ENCODE measurements at places on chromosomes 2 and 18. TPM values are rescaled to one million over a fixed set of nuclear protein-coding genes. Genes with fewer than 3 reads are reported as not detected.

- no peak for DNase-seq
Measured at GRCh38 chr18:6963452-6964097, 154.0 kb downstream of the LAMA1 start.

DNA sequence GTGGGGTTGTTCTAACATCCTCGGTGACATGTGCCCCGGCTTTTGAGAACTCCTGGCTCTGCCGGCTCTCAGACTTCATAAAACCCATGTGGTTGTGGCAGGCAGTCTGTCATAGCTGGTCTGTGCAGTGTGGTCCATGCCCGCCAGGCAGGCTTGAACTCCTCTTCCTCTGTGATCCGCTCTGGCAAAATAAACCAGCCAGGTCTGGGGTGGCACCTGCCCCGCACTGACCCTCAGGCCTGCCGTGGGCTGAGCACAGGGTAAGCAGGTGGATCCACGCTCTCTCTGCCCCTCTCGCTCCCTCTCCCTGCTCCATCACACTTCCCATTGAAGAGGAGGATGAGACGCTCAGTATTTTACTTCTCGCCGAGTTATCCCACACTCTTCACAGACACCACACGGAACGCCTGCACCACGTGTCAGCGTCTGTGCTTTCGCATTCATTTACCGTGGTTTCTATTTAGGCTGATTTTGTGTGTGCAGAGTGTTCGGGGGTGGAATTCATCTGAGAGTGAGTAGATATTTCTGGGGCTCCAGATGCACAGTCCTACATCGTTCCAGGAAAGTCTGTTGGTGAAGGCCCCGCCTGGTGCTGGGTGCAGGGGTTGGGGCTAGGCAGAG lies 56.4 kb downstream of the RTP5 start:
- no peak for DNase-seq

DNA sequence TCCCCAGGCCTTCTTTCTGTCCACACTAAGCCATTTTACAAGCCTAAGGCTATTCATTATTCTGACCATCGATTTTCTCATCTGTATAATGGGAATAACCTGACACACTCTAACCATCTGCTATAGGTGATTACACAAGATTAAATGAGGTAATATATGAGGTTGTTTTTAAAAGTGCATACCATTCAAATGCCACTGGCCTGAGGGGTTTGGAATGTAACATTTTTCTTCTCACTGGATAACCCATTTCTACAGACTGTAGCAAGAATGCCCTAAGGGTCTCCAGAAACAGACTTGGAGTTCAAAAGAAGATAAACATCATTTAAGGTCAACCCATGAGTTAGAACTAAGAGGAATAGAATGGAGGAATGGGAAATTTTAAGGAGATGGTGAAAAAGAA lies 111.7 kb upstream of the SETBP1 start:
- DNase-seq: no peak

DNA sequence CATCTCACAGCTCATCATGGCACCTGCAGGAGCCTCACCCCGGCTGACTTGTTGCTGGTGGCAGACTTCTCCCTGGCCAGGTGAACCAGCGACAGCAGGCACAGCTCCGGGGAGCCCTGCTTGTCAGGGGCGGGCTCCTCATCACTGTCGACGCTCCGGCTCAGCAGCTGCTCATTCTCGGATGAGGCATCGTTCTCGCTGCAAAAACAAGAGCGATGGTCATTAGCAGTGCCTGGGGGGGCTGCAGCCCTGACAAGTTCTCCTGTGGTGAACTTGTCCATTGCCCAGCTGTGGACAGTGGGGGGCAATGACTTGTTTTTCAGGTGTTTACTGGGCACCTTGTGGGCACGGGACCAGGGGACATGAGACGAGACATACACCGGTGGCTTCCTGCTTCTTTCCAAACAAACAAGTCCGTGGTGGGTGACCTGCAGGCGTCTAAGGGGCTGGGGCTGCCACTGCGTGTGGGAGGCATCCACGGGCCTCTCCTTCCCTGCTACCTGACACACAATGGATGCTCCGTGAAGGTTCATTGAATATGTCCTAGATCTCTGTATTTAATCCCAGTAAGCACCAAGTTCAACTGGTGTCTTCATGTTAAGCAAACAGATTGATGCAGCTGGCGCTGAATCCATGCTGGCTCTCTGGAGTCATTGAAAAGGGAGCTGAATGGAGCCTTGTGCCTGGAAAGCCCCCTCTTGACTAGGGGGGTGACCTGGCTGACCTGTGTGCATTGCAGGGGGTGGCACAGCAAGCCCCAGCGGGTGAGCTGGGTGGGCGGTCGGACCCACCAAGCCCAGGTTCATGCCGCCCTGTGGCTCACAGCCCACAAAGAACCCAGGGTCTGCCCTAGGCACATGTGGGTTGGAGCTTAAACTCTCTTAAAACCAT lies 81.0 kb downstream of the EDAR start:
- no peak for DNase-seq

DNA sequence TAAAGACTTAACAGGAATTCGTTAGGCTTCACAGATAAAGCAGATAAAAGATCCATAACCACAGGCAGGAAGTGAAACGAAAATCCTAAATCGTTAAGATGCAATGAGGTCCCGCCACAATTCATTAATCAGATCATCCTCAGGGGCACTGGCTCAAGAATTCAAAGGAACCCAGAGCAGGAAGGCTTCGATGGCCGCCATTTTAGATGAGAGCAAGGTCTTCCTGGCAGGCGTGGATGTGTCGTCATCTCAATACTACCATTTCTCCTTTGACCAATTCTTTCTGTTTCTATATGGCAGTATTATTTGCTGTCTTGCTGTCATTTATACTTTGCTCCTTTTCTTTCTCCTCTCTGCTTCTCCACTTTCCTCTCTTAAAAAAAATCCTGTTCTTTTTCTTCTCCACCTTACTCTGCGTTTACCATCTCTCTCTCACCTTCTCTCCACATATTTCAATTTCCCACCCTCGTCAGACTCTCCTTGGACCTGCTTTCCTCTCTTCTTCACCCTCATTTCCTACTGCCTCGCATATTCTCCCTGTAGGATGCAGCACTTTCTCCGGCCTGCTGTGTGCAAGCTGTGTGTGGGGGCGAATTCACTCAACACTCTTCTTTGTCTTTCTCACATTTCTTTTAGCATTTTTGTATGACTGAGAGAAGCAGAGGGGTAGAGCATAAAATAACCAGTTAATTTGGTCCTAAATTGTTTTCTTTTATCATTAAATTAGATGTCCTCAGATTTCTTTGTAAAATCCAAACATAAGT lies 35.1 kb upstream of the LHCGR start:
- DNase-seq: no peak

SERPINB11 gene
- total RNA-seq: not detected

MARCHF4 gene
- 2.9 TPM for total RNA-seq

All from H1 (cell line).